ENCODE measurements at places on chromosomes 12 and 14.

DNA sequence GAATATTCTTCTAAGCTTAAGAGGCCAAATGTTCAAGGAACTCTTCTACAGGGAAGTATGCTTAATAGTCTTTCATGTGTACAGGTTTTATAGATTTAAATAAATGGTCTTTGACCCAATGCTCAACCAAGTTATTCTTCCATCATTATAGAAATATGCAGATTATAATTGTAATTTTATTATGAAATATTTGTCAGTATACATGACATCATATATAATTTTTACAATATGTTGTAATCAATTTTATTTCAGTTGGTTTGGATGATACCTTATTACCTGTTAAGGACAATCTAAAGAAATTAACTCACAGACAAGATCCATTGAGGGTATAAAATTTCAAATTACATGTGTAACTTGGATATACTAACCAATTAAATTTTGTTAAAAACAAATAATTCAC lies 1278.3 kb downstream of the SLC16A7 start:
- DNase-seq: no peak

GRCh38 chr12:94649349-94650142 lies 811 bp downstream of the TMCC3 start:
- peak; percentile 13 for DNase-seq

DNA sequence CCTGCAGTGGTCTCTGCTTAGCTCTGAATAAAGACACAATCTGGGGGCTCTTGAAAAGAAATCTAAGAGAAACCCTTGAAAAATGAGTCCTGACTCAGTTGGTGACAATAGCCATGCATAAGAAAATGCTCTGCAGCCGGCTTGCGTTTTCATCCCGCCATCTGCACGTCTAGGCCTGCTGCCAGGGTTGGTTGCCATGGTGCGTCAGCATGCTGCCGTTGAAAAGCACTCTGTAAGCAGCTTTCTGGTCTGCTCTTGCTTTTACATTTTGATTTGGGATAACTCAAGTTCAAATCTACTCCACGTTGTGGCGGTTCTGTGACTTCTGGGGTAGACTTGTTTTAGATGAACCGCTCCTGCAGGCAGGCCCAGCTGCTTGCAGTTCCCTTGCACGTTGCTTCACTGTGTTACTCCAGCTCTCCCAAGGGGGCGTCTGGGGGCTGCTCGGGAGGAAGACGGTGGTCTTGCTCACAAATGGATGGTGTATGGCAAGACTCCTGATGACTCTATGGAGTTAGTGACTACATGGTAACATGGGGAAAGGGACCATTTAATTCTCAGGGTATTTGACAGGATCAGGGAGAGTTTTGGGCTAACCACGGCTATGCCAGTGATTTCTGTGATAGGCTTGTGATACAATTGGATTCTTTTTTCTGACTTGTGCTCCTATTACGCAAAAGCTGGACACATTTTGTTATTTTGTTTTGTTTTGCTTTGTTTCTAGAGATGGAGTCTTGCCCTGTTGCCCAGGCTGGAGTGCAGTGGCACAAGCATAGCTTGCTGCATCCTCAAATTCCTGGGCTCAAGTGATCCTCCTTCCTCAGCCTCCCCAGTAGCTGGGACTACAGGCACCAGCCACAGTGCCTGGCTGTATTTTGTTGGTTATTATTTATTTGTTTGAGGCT lies 15.8 kb downstream of the WNT5B start:
- no peak for DNase-seq

DNA sequence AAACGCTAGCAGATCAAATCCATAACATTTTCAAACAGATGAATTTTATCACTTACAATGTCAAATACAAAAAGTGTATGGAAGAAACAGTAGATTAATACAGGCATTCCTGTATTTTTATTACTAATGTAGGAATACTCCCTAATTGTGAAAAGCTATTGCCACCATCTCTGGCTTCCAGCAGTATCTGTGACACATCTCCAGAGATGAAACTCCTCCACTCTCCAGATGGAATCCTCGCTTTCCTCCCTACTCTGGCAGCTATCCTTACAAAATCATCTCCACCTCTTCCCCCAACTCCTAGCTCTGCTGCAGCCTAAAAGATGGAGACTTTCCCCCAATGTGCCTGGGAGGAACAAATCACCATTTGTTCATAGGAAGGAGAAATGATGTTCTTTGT lies 211.4 kb downstream of the SSPN start:
- DNase-seq: no peak

GRCh38 chr14:30768791-30769190 lies 105.6 kb upstream of the COCH start:
- no peak for DNase-seq

DNA sequence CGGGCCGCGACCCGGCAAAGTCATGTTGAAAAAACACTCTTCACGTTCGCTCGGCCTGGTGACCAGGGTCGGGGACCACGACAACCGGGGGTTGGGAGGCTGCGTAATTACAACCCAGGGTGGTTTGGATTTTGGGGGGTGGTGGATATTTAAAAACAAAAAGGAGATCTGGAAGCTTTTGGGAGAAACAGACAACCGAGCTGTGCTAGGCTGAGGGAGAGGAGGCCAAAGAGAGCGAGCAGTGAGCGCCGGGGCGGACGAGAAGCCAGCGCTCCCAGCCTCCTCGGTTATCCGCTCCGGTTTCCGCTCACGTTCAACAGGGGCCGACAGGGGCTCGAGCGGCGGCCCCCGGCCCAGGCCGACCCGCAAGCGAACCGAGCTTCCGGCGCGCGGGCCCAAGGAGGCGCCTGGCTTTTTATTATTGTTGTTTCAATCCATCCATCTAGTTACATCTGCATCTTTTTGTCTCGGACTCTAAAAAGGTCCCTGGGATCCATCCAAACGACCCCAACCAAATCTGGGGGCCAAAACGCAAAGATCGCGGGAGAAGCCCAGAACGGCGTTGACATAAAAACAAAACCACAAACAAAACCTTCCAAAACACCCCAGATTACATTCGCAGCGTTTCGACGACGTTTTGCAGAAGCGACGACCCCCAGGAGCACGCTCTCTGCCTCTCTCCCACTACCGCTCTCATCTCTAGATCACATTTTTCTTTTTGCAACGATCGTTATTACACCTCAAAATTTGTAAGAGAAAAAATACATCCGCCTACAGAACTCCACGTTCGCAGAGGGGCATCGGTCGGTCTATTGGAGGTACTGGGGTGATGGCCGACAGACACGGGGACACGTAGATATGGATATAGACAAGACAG lies 771 bp downstream of the OTX2 start:
- DNase-seq: no peak

DNA sequence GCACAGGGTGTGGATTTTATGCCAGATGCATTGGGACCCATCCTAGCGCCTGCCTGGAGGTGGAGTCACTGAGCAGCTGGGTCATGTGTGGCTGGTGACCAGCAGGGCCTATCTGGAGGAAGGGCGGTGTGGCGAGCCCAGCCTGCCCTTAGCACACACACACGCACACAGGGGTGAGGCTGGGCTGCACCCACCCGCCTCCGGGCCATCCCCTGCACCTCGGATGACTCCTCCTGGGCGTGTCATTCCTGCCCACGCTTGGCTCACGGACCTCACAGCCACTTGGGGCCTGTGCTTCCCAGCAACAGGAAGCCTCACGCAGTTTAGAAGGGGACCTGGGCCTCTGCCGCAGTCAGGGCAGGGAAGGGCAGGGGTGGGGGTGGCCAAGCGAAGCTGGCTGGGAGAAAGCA lies 36.2 kb upstream of the FZD10 start:
- no peak for DNase-seq

DNA sequence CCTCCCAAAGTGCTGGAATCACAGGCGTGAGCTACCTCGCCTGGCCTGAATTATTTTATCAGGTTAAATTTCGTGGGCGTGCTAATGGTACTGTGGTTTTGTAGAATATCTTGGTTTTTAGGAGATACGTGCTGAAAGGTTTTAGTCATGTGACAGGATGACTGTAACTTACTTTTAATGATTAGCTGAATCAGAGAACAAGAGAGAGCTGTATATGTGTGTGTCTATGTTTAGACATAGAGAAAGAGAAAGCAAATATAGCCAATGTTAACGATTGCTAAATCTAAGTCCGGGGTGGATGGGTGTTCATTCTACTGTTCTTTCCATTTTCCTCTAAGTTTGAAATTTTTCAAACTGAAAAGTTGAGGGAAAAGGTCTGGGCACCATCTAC lies 9.2 kb upstream of the PNMA1 start:
- no peak for DNase-seq

DNA sequence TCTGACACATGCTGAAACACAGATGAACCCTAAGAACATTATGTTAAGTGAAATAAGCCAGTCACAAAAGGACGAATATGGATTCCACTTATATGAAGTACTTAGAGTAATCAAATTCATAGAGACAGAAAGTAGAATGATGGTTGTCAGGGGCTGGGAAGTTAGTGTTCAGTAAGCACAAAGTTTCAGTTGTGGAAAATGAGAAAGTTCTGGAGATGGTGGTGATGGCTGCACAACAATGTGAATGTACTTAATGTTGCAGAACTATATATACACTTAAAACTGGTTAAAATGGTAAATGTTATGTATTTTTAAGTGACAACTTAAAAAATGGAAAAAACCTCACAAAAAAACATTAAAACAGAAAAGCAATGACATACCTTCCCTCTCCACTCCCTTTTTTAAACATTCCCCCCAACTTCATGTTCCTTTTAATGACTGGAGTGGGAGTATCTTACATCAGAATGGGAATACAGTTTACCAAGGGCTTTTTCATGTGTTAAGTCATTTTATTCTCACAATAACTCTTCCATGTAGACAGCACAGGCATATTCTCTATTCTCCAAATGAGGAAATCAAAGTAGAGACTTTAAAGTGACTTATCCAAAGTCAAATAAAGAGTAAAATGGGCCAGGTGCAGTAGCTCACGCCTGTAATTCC lies 24.0 kb downstream of the BTBD7 start:
- no peak for DNase-seq

DNA sequence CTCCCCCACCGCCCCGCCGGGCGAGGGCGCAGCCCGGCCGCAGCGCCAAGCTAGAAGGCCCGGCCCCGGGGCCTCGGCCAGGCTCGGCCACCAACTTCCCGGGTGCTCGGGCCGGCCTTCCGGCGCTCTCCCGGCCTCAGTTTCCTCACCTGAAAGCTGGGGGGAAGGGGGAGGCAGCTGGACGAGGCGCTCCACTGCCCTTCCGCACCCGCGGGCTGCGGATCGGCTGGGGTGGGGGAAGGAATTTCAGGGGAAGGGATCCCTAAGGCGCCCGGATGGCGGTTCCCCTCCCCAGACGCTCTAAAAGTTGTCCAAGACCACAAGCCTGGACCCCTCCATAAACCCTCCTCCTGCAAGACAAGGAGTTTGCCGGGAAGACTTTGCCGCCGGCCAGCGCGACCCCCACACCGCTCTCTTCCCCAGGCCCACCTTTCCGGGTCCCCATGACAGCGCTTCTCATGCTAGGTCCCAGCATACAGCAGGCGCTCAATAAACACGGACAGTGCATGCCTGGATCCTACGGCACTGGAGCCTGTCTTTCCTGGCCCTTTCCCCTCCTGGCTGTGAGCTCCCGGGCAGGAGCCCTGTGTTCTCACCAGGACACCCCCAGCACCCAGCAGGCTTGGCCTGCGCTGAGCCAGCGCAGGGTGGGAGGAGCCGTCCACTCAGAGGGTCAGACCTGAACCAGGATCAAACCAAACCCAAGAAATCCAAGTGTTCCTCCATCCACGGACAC lies 18.1 kb downstream of the BEGAIN start:
- DNase-seq: no peak

- no peak for DNase-seq
Observed at GRCh38 chr12:44000309-44000952, 164.6 kb downstream of the TMEM117 start.

DNA sequence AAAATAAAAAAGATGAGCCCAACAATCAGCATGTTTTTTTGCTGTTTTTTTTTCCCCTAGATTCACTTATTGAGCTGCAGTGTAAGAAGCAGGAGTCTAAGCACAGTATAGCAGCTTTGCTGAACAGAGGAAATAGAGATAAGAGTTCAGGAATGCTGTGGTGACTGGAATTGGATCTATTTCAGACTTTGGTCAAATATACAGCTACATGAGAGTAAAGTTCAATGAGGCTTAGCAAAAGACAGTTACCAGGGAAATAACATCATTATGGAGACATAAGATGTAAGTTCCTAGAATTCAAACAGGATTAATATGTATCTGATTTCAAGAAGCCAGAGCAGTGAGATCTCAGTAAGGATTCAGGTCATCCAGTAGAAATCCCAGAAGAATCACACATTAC lies 613.0 kb downstream of the RPS29 start:
- DNase-seq: no peak

DNA sequence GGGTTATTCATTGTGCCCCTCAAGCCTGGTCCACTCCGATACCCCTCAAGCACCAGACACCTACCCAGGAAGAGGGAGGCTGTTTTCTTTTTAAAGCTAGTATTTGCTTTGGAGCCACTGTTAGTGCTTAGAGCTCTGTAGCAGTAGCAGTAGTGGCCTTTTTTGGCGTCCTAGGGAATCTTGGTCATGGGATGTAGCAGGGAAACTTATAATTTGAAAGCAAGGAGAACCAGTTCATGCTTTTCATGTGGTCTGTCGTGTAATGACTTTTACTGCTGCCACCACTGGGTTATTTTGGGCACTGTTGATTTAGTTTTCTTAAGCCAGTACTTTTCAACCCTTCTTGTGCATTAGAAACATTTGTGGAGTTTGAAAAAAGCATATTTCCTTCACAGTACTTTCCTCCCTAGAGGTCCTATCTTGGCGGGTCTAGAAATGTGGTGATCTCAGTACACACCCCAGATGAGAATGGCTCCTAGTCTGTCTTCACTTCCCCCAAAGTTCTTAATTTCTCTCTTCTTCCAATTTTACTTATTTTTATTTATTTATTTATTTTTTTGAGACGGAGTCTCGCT lies 49.7 kb downstream of the MARK3 start:
- DNase-seq: no peak

DNA sequence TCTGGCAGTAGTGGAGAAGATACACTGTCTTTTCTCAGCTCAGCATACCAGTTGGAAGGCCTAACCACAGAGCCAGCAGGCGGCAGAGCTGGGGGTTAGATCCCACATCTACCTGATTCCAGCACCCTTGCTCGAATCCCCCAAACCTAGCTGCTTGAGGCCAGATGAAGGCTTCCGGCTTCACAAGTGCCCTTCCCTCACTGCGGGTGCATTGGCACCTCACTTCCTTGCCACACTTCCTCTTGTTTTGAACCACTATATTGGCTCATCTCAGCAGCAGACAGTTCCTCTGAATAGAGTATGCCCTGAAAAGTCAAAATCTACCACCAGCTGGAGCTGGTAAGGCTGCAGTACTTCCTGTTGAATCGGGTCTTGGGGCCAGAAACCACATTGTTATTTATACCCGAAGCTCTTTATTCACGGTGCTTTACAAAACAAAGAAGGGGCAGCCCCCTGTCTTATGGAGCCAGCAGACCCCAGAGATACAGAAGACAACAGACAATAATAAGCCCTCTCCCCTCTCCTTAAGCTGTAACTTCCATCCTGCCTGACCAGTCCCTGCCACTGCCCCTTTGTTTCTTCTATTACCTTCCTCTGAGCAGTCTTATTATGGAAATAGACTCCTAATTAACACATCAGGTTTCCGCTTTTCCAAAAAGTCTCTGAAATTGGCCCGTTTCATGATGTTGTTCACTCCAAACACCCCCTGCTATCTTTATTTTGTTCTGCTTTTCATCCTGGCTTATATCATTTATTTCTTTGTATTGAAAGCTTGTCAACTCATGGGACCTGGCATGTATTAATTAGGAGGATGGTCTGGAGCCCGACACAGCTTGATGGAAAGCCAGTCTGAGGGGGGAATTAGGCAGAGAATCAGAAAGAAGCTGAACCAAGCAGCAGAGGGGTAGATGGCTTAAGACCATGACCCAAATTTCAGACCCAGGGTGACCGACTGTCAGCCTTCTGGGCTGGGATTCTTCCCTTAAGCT lies 233.5 kb downstream of the EFCAB11 start:
- DNase-seq: peak; percentile 92

Measured in T-helper 2 cell (primary cell).